ENCODE measurements at places on chromosomes 11 and 22.

DNA sequence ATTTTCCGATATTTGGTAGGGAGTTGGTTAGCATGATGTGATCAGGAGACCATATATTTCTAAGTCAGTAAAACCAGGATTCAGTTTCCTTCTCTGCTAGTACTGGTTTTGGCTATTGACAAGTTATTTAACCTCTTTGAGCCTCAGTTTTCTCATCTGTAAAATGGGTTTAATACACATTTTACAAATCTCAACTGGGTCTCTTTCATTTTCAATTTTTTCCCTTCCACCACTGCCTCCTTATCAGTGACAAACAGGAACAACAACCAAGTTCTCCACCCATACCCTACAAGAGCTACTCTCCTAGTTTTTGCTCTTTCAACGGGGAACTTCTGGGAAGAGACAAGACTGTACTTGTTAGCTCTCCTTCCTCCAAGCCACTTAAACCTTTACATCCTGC is 6.2 kb upstream of the APLP2 start:
- no peak for DNase-seq

DNA sequence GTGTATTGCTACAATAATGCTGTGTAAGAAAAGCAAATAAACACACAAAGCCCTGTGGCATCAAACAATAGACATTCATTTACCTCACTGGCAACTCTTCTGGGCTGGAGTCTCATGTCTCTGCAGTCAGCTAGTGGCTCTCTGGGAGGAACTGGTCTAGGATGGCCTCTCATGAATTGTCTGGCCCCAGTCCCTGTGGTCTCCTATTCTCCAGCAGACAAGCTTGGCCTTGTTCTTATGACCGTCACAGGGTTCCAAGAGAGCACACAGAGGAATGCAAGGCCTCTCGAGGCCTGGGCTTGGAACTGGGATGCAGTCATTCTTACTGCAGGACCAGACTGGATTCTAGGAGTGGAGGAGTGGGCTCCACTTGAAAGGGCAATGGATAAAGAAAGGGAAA is 141.2 kb upstream of the NTM start:
- DNase-seq, result no peak

GRCh38 chr22:49272546-49273125 is 555.0 kb downstream of the BRD1 start:
- DNase-seq, result no peak

DNA sequence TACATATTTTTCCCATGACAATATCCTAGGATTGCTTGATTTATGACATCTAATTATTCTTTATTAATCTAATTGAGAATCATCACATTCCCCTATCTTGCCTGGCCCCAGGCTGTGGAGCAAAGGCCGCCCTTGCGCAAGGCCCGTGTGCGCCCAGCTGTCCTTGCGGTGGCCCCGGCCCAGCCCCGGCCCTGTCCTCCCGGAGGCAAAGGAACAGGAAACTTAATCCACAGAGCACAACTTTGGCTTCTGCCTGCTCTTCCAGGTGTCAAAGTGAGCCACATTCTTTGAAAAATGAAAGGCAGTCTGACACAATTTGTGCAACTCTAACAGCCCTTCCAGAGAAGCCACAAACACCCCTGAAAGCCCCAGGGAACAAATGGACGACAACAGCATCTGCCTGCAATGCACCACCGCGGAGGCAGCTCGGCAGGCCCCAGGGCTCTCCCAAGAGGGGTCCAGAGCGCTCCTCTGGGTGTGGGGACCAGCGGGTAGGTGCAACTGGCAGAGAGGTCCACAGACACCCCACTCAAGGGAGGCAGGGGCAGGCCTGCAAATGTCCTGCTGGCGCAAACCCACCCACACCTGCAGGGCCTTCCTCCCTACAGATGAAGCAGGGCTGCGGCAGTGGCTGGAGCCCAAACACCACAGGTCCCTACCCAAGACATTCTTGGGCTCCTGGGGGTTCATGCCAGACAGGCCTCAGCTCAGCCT is 30.3 kb downstream of the GNB1L start:
- DNase-seq, result no peak

GRCh38 chr22:40309631-40310030 is 36.7 kb upstream of the ADSL start:
- no peak for DNase-seq

DNA sequence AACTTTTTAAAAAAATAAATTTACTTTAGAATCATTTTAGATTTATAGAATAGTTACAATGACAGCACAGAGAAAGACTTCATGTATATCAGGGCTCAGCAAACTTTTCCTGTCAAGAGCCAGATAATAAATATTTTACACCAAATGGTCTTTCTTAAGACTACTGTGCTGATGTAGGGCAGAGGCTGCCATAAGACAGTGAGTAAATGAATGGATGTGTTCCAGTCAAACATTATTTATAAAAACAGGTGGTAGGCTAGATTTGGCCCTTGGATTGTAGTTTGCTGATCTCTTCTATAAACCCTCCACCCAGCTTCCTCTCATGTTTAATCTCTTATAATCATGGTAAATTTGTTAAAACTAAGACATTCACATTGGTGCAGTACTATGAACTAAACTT is 33.0 kb downstream of the CECR2 start:
- DNase-seq, result no peak

GRCh38 chr22:44822534-44822933 is 70.2 kb downstream of the ARHGAP8 start:
- DNase-seq, result no peak
